ENCODE measurements at places on chromosomes 2 and 18.

- DNase-seq: no peak
Measured at GRCh38 chr18:8548186-8548585, 61.1 kb upstream of the RAB12 start.

DNA sequence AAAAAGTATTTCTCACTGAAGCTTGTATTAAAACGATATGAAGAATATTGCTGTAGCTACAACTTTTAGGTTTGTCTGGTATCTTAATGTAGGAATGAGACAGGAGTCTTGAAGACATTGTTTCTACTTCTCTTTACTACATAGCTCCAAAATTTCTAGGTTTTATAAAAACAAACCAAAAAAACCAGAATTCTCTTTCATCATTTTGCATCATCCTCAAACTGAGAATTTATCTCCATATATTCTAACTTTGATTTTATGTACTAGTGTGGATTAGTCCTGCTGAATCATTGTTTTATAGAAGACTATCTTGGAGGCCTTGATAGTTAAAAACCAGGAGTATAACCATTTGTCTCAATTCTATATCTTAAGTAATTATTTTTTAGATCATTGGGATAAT lies 100.2 kb downstream of the ICA1L start:
- no peak for DNase-seq

- DNase-seq: no peak
Measured at GRCh38 chr2:145303536-145303935, 783.6 kb upstream of the ZEB2 start.

DNA sequence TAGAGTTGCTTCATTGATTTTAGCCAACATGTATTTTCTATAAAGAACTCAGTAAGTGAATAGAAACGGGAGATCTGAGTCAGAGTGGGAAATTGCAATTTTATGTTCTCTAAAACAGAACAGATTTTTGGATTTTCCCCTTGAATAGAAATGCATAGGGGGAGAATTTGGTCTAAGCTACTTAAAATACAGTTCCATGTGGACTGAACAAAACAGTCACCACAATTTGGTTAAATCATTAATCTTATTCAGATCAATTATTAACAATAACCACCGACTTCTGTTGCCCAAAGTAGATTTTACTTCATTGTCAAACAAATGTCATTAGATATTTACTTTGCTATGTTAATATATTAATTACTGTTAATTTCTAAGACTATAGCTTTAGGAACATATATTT lies 107.7 kb downstream of the SCG2 start:
- DNase-seq: no peak

GRCh38 chr18:31977270-31977872 lies 34.4 kb upstream of the TRAPPC8 start:
- no peak for DNase-seq

DNA sequence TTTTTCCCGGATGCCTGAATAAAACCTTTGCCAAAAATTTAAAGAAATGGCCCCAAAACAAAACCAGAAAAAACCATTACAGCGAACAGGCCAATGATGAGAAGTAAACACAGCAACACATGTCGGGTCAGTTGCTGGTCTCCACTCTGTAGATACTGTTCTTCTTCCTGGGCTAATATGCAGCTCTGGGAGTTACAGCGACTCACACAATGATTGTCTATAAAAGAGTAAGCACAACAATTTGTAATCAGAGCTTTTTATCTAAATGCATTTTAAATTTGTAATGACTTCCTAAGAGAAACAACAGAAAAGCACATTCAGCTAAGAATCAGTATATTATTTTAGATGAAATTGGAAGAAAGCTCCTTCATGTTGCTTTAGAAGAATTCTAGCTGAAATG lies 40.3 kb downstream of the GPR155 start:
- DNase-seq: no peak

- DNase-seq: no peak
Measured at GRCh38 chr2:100107440-100107839, 35.0 kb downstream of the AFF3 start.

- DNase-seq: no peak
Measured at GRCh38 chr2:75560022-75560767, 544 bp downstream of the EVA1A start.

GRCh38 chr18:46167971-46168370 lies 63.8 kb downstream of the HAUS1 start:
- DNase-seq: peak; percentile 36

Data from activated T-cell treated with anti-CD3 and anti-CD28 coated beads, Interleukin-2, amount 50 U/mL, for 48 hours (primary cell).